ENCODE measurements at places on chromosomes 16 and 17.

- DNase-seq = no peak
Observed at GRCh38 chr16:19396555-19397011, 21.1 kb upstream of the TMC5 start.

GRCh38 chr17:16920628-16921020, 51.3 kb downstream of the TNFRSF13B start:
- peak; percentile 58 for DNase-seq

GRCh38 chr16:85494315-85494714, 118.8 kb upstream of the GSE1 start:
- DNase-seq = no peak

DNA sequence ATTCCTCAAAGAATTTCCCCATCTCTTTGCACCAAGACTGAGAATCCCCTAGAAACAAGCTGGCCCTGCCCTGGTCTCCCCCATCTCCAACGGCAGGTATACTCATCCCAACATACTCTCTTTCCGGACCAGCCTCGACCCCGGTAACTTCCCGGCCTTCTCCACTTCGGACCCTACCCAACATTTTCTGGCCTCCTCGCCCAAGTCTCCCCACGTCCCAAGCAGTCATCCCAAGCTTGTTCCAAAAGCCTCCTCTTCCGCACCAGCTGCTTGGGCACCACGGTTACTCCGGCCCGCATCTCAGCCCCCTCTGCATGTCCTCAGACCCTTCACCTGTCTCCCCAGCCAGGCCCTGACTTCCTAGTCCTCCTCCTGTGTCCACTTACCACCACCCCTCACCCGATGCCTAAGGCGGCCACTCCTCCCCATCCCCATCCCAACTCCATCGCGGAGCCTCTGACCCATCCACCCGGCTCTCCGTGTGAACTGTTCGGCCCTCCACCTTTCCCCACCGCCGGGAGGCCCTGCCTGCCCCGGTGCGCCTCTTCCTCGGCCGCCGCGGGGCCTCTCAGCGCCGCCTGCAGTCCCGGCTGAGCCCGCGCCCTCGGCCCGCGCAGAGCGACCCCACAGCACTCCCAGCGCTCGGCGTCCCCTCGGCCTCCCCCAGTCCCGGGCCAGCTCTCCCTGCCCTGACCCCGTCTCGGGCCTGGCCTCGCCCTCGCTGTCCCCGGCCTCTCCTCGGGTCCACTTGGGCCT, 994 bp downstream of the PITPNA start:
- DNase-seq = no peak

DNA sequence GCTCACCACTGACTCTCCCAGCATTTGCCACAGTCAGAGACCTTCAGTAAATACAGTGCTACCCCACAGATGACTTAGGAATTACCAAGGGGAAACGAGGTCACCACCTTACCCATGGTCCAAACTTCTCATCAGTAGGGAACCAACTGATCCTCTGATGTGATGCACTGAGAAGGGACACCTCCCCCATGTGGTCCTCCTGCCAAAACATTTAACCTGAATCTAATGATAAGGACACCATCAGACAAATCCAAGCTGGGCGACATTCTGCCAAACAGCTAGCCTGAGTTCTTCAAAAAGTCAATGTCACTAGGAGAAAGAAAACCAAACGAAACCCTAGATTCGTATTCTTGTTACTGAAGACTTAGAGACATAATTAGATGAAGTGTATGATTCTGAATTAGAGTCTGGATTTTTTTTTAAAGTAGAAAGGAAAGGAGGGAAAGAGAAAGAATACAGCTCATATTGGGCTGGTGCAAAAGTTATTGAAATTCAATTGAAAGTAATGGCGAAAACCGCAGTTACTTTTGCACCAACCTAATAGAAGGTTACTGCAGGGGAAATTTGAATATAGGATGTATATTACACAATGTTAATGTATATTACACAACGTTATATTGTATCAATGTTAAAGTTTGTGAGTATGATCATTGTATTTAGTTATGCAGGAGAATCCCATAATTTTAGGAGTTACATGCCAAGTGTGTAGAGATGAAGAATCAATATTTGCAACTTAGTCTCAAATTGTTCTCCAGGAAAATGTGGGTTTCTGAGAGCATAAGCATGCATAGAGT, 2.3 kb upstream of the CSNK2A2 start:
- DNase-seq = no peak

DNA sequence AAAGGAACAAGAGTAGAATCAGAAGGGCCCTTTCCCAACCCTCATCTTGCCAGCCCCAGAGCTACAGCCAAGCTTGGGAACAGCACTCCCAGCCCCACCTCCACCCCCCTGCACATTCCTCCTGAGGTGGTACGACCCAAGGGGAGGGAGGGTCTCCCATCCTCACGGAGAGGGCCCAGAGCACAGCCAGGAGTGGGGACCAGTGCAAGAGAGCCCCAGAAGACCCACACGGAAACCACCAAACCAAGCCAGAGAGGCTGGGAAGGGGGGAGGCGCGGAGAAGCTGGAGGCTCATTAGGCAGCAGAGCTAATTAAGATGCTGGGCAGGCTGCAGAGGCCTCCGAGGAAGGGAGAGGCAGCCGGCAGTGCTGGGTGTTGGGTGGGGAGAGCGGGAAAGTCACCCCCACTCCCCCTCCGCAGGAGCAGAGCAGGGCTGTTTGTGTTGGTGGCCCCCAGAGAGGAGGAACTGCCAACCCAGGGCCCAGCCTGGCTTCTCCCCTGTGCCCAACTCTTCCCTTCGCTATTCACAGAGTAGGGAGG, 2.4 kb downstream of the CACNB1 start:
- no peak for DNase-seq

DNA sequence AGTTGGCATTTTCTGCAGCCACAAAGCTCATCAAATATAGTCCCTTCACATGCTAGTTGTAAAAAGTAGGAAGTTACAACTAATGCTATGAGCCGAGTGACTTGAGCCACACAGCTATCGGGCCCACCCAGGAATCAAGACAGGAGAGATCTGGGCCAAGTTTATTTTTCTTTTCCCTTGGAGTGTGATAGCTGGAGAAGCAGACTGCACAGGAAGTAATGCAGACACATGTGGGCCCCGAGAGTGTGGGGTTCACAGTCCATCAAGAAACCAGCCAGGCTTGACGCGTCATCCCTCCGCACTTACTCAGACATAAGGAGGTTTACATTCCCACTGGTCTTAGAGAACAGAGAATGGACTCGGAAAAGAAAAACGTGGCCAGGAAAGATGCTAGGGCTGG, 403.1 kb upstream of the CDH11 start:
- no peak for DNase-seq

GRCh38 chr16:85236818-85237150, 124.5 kb upstream of the CIBAR2 start:
- no peak for DNase-seq

DNA sequence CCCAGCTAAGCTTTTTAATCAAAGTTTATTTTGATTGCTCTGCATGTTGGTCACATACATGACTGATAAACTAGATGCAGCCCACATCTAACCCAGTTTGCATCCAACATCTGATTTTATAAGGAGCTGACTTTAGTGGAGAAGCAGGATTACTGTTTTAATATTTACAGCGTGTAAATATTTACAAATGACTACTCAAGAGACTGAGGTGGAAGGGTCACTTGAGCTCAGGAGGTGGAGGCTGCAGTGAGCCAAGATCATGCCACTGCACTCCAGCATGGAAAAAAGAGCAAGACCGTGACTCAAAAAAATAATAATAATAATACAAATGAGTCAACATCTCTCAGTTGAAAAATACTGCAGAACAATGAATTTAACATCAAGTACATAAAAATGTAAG, 50.8 kb downstream of the PARN start:
- DNase-seq = no peak

GRCh38 chr17:31593806-31594205, 202.3 kb downstream of the RAB11FIP4 start:
- peak; percentile 61 for DNase-seq

DNA sequence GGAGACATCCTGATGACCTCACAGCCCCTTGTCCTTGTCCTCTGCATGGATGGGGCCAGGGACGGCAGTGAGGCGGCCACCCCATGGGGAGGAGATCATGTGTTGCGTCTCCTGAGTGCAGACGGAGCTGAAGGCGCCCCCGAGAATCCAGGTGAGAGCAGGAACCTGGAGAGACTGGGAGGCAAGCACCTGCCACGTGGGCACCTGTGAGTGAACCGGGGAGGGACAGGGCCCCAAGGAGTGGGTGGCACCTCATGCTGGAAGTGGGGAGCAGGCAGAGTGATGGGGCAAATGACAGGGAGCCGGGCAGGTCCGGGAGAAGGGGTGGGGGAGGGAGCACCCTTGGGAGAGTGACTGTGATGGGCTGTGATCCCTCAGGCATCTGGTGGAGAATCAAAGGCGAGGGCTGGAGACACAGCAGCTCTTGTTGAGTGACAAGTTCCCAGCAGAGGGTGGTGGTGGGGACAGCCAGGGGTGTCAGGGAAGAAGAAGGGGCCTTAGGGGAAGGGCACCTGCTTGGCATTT, 174.3 kb upstream of the CHMP6 start:
- peak; percentile 56 for DNase-seq

- no peak for DNase-seq
Observed at GRCh38 chr16:79644971-79645667, 44.6 kb upstream of the MAF start.

GRCh38 chr16:4358831-4359561, 7.9 kb upstream of the PAM16 start:
- no peak for DNase-seq

- no peak for DNase-seq
Observed at GRCh38 chr16:5019775-5020174, 14.0 kb downstream of the NAGPA start.

DNA sequence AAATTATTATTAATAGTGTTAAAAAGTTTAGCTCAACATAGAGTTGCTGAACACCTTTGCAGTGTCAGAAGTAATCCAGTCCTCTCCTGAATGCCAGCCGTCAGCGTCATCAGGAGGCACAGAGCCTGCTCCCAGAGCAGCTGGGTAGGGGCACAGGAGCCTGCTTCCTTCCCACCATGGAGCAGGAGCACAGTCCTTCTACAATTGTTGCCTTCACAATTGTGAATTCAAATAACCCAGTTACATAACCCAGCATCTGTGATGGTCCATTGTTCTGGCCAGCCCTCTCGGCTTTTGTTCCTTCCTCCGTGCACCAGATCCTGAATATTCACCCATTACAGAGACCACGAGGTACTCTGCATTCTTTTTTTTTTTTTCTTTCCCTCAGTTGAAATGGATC, 393.9 kb upstream of the MAF start:
- no peak for DNase-seq

- DNase-seq = no peak
Observed at GRCh38 chr16:86598607-86599565, 20.5 kb downstream of the FOXL1 start.

GRCh38 chr17:2393954-2394749, 6.7 kb downstream of the MNT start:
- no peak for DNase-seq

GRCh38 chr17:47820033-47820789, 1.4 kb downstream of the OSBPL7 start:
- DNase-seq = no peak

- DNase-seq = no peak
Observed at GRCh38 chr16:30139583-30140481, 16.8 kb upstream of the MAPK3 start.

DNA sequence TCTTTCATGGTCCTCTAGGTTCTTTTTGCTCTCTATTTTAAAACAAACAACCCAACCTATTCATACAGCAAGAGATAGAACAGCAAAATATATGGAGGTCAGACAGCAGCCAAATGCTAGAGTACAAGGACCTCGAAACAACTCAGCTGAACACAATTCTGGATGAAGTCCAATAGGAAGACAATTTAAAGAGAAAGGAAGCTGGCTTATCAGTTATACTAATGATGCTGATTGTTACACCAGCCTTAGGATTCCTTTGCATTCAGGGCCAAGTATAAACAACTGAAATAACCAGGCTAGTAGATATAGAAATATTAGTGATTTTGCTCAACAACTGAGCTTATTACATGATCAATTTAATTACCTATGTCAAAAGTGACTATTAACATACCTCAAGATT, 2.5 kb downstream of the SSH2 start:
- DNase-seq = no peak

GRCh38 chr17:39872751-39873150, 4.7 kb downstream of the ZPBP2 start:
- no peak for DNase-seq

DNA sequence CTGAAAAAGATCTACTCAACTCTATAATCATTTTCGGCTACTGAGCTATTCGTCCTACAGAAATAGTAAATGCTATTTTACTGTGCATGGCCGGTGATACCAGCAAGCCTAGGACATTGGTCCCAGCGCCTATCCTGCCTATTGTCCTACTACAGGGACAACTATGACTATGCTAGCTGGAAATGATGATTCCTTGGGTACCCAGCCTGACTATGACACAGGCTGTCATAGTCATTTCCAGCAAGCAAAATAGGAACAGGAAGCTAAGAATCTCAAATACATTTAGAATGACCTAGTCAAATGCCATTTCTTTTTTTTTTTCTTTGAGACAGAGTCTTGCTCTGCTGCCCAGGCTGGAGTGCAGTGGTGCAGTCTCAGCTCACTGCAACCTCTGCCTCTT, 33.7 kb upstream of the HSBP1 start:
- DNase-seq = no peak

DNA sequence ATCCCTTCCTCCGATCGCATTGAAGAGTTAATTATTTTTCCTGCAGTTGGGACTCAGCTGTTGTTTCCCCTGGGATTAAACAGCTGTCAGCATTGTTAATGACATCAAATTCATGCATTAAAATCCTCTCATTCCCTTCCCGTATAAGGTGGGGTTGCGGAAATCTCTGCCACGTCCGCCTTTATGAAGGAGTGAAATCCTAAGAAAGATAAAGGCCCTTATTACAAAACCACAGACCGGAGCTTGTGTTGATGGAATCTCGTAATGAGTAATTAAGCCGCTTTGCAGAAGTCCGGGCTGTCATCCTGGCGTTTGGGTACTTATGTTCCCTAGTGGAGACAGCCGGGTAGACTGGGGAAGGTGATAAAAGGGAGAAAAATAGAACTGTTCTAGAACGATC, 627.6 kb downstream of the MAF start:
- no peak for DNase-seq

GRCh38 chr17:32757963-32758362, 119.0 kb downstream of the MYO1D start:
- DNase-seq = no peak

DNA sequence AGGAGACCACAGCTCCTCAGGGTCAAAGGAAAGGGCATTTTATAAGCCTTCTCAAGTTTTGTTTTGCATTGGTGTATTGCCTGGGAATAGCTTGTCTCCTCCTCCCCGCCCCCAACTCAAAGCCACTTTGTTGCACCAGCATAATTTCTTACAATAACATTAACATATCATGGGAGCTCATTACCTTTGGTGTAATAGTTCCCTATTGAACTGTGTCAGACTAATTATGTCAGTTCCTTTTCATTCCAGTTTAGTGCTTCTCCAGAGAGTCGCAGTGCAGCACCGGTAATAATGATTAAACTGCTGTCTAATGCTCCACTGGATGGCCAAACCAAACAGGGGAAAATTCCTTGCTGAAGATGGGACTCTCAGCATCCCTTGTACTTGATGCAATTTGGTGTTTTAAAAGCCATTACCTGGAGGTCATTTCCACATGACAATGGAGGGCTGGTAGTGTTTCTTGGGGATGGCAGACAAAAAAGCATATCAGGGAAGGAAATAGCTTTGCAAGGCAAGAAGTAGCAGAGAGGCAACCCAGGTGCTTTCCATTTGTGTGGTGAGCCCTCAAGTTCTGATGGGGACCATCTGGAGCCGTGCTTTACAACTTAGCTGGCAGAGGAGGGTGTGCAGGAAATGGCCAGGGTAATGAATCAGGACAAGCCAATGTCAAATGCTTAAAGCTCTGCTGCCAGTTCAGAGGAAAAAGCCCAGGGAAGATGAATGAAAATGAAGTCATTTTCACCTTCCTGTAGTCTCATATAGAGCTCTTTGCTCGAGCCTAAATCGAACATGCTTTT, 91.5 kb upstream of the NLRP1 start:
- DNase-seq = no peak

Data from ascending aorta (tissue), 2 donors.